ENCODE measurements at places on chromosomes 16 and 17. TPM values are rescaled to one million over a fixed set of nuclear protein-coding genes. Genes with fewer than 3 reads are reported as not detected.
A peak's percentile ranks its signal among the peaks of the same experiment; 100 is the strongest.

GRCh38 chr16:28292731-28293600 is 641 bp downstream of the SBK1 start:
- peak; percentile 36 for DNase-seq

DNA sequence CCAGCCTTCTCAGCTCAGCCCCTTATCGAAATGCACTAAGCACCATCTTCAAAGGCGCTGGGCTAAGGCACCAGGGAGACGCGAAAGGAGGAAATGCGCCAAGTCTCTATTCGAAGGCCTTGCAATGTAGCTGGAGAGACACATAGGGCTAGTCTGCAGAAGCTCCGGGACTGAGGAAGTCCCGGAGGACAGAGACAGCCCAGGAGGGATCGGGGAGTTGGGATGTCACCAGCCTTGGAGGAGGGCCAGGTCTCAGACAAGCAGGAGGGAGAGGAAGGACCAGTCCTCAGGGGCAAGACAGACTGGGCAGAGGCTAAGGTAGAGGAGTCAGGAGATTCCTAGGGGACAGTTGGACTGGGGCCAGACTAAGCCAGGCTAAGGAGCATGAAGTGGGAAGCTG is 8.5 kb downstream of the C17orf100 start:
- DNase-seq: no peak

DNA sequence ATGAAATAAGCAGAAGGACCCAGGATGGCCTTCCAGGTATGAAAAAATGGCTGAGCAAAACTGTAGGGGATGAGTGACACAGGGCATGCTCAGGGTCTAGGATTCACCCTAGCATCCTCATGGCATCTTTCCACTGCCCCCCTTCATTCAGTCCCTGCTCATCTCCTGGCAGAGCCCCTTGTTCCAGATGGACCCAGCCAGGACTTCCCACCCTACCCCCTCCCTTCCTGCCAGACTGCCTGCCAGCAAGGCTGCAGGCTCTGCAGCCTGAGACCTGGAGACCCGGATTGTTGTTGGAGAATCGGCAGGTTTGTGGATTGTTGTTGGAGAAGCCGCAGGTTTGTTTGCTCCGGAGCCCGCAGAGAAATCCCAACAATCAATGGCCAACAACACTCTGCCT is 6.6 kb downstream of the SEZ6 start:
- DNase-seq: no peak

GRCh38 chr16:17327664-17328335 is 143.0 kb downstream of the XYLT1 start:
- no peak for DNase-seq

- DNase-seq: no peak
Observed at GRCh38 chr16:23578101-23578830, 17.9 kb downstream of the NDUFAB1 start.

DNA sequence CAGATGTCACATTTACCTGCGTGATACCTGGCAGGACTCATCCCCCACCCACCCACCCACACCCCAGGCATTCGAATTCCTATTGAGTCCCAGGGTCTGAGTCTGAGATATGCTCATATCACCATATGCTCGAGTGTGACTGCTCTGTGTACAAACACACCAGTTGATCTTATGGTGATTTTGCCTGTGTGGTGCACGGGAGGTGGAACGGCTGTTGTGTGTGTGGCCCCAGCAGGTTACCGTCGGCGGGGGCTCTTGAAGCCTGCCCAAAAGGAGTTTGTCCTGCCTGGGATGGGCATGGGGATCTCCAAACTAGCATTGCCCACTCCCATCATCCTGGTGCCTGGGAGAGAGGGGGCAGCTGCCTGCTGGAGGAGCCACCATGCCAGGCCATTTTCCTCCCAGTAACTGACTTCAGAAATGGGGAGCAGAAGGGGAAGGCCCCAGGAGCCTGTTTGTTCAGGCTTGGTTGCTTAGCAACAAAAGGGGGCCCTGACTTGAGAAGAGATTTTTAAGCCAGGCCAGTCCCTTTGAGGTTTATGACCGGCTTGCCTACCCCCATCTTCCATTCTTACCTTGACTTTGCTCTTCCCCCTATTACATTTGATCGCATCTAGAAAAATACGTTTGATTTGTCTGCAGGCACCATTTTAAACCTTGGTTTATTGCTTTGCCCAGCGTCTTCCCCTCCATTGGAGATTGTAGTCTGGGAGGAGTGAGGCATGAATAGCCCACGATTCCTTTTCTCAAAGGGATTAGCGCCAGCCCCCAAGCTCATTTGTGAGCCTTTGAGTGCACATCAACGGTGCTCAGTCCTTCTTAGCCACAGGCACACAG is 217.7 kb downstream of the CCDC182 start:
- no peak for DNase-seq

DNA sequence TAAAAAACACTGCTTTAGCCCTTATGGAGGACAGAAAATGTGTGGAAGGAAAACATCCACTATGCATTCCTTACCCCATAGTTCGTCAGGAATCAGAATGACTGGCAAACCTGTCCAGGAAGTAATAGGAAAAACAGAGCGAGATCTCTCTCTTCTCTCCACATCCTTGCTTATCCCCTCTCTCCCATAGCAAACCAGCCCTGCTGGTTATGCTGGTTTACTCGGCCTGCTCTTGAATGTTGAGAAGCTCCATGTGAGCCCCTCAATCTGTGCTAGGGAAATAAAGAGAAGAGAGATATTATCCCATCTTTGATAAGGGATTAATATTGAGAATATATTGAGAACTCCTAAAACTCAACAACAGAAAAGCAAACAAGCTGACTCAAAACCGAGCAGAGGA is 402.8 kb upstream of the RBFOX1 start:
- DNase-seq: no peak

DNA sequence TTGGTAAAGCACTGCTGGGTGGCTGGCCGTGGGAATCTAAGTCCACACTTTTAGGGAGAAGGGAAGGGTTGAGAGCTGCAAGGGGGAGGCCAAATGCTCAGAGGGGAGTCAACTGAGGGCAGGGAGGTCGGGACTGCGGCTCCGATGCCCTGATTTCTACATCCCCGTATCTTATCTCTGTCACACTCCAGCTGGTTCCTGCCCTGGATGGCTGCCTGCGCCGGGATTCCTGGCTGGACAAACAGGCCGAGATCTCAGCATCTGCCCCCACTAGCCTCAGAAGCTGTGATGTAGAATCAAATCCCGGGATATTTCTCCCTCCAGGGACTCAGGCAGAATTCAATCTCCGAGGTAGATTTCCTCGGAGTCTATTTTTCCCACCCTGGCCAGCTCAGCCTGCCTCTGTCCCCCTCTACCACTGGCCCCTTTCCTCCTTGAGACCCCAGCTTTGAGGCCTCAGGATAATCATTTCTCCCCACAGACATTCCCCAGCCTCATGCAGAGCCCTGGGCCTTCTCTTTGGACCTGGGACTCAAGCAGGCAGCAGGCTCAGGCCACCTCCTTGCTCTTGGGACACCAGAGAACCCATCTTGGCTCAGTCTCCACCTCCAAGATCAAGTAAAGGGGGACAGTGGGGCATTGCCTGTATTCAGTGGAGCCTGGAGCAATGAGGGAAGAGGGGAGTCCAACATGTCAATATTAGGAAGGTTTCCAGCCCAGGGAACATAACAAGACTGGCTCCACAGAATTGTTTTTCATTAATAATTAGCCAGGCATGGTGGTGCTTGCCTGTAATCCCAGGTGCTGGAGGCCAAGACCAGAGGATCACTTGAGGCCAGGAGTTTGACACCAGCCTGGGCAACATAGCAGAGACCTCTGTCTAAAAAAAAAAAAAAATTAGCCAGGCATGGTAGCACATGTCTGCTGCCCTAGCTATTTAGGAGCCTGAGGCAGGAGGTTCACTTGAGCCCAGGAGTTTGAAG is 1.8 kb downstream of the SHBG start:
- no peak for DNase-seq

GRCh38 chr17:8160741-8161221 is 2.0 kb downstream of the VAMP2 start:
- no peak for DNase-seq

DNA sequence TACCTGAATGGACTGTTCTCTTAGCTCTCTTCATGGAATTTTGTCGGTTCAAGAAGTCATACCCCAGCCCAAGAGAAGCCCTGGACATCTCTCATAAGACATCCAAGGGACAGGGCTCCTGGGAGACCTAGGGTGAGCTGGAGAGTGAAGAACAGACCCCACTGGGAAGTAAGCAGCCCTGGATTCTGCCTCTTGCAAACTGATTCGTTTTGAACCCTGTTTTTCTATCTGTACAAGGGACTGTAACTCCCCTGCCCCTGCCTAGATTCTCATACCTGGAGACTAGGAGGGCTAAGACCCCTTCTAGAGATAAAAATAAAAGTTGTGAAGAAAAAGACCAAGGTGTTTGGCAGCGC is 449 bp downstream of the CCL3L1 start:
- no peak for DNase-seq

DNA sequence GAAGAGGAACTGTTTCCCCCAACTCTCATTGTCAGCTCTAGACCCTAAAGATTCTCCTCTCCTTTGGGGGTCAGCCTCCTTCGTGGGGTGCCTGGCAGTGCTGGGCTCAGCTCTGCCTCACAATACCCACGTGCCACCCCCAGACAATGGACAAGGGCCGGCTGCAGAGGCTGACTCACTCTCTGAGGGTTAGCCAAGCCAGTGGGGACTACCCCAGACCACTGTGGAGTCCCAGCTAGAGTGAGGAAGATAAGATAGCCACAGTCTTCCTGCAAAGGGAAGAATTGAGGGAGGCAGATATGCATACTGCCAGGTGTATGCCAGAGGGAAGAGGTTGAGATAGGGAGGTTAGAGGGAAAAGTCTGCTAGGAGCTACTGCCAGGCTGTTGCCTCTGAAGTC is 13.5 kb upstream of the MTMR4 start:
- no peak for DNase-seq

DNA sequence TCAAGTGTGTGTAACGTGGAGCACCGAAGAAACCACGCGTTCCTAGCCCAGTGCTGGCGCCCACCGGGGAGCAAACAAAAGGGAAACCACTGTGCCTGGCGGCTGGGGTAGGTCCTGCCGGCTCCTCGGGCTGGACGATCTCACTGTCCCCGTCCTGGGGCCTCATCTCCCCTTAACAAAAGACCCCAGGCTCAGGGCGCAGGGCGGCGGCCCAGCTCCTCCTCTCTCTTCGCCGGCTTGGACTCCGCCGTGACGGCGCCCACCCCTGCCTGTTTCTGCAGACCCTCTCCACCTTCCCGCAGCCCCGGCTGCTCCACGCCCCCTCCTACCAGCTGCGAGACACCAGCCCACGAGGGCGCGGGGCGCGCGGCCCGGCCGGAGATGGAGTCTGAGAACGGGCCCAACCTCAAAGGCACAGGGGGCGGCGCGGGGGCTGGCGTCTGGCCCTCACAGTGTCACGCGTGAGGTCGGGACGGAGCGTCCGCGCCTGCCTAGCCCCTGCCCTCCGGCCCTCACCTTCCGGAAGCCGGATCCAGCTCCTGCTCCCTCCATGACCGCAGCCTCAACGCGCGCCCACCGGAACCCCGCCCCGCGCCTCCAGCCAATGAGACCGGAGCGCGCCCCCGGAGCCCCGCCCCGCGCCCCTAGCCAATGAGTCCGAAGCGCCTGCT is at the start of gene CENPX:
TSS of gene CENPX (minus strand) at position 569 of the 671 bp plus-strand sequence. CDS start at position 552, 17 bp downstream.
- no peak for DNase-seq

- DNase-seq: no peak
Observed at GRCh38 chr16:6341981-6342380, 990.7 kb upstream of the RBFOX1 start.

DNA sequence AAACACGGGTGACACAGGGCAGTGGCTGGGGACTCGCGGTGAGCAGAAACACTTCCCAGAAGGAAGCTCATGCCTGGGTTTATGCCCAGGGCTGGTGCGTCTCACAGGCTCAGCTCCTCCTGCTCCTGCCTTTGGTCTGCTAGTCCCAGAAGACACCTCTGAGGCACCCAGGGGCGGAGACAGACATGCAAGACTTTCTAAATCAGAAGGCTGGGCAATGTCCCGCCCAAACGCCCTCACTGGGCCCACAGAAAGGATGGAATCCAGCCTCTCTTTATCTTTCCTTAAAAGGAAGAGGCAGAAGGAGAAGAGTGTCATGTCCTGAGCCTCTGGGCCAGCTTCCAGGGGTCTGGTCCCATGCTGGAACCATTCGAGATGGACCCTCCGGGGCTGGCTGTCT is 197.7 kb upstream of the RPL38 start:
- no peak for DNase-seq

GRCh38 chr16:2720064-2720457 is at the start of gene PRSS27:
Gene PRSS27, minus strand, starts transcription at chr16:2720224. Its CDS starts 64 bp downstream, at chr16:2720160.
- DNase-seq: no peak

GRCh38 chr17:10415161-10415560 is 6.6 kb downstream of the MYH8 start:
- DNase-seq: no peak

- DNase-seq: no peak
Observed at GRCh38 chr17:77544347-77545110, 403.8 kb downstream of the SEC14L1 start.

DNA sequence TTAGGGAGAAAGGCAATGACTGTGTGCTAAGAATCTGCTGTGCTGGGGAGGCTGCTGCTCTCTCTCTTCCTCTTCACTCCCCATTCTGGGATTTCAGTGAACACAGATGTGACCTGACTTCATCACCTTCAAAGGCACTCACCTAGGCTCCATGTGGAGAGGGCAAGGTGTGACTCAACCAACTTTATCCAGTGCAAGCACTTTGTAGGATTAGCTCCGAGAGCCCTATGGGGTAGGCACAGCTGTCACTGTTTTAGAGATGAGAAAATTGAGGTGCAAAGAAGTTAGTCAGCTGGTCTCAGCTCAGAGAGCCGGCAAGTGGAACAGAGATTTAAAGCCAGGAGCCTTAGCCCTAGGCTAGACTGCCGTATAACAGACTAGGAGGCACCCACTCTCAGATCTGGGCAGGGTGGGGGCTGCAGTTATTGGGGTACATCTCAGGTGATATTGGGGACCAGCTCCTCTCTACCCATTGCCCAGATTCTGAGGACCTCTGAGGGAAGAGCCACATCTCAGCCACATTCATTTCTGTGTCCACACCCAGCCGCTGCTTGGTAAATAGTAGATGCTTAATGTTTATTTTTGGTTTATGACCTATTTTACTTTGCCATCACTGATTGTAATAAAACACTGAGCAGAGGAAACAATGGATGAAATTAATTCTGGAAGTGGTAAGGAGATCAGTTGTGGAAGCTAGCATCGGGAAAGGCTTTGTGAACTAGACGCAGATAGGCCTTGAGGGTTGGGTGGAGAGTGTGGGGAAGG is 138.8 kb downstream of the CCDC182 start:
- no peak for DNase-seq

The ZNF19 gene
- total RNA-seq: 3.5 TPM

The HBZ gene
- not detected for total RNA-seq

The ADGRG1 gene
- total RNA-seq: 93.2 TPM

The KRT28 gene
- not detected for total RNA-seq

The QRICH2 gene
- 3.0 TPM for total RNA-seq

The CD300E gene
- total RNA-seq: 0.54 TPM

The RARA gene
- total RNA-seq: 40.9 TPM

The FAM171A2 gene
- 9.2 TPM for total RNA-seq

The SEPTIN12 gene
- not detected for total RNA-seq

The ACTG1 gene
- 8,913 TPM for total RNA-seq

Data from hematopoietic multipotent progenitor cell (in vitro differentiated cells).